ENCODE measurements at places on chromosomes 4 and X. TPM values are rescaled to one million over a fixed set of nuclear protein-coding genes. Genes with fewer than 3 reads are reported as not detected.

GSX2 gene
- not detected for polyA plus RNA-seq

PCDH10 gene
- not detected for polyA plus RNA-seq

MAML3 gene
- 0.57 TPM for polyA plus RNA-seq

ACE2 gene
- 0.12 TPM for polyA plus RNA-seq

GABRE gene
- 9.1 TPM for polyA plus RNA-seq

PCSK1N gene
- polyA plus RNA-seq: 3.3 TPM

GAGE12H gene
- polyA plus RNA-seq: not detected

STARD8 gene
- polyA plus RNA-seq: 0.19 TPM

VSIG4 gene
- not detected for polyA plus RNA-seq

DMRTC1 gene
- polyA plus RNA-seq: not detected

TLR1 gene
- 0.40 TPM for polyA plus RNA-seq

ESX1 gene
- not detected for polyA plus RNA-seq

MEPE gene
- not detected for polyA plus RNA-seq

AVPR2 gene
- not detected for polyA plus RNA-seq

JAKMIP1 gene
- polyA plus RNA-seq: not detected

EMCN gene
- not detected for polyA plus RNA-seq

SPATA4 gene
- polyA plus RNA-seq: 0.06 TPM

ARHGAP36 gene
- polyA plus RNA-seq: not detected

PRKX gene
- 22.0 TPM for polyA plus RNA-seq

HELT gene
- polyA plus RNA-seq: not detected

PAGE4 gene
- polyA plus RNA-seq: not detected

PDCL2 gene
- not detected for polyA plus RNA-seq

GASK1B gene
- 8.1 TPM for polyA plus RNA-seq

ATOH1 gene
- not detected for polyA plus RNA-seq

SRPX2 gene
- 6.3 TPM for polyA plus RNA-seq

PPP1R2C gene
- polyA plus RNA-seq: not detected

H2BW2 gene
- polyA plus RNA-seq: not detected

NHSL2 gene
- polyA plus RNA-seq: 0.06 TPM

CCDC149 gene
- polyA plus RNA-seq: 2.2 TPM

BANK1 gene
- 0.07 TPM for polyA plus RNA-seq

SPANXA1 gene
- polyA plus RNA-seq: not detected

DHRSX gene
- polyA plus RNA-seq: 11.8 TPM

EGFL6 gene
- 0.11 TPM for polyA plus RNA-seq

PCDH19 gene
- polyA plus RNA-seq: 0.02 TPM

SLC49A3 gene
- not detected for polyA plus RNA-seq

BTC gene
- polyA plus RNA-seq: 0.42 TPM

AFM gene
- polyA plus RNA-seq: not detected

SLIT2 gene
- polyA plus RNA-seq: 1.9 TPM

PDE6B gene
- polyA plus RNA-seq: not detected

NOCT gene
- 7.4 TPM for polyA plus RNA-seq

SPANXN3 gene
- not detected for polyA plus RNA-seq

TLR6 gene
- 0.53 TPM for polyA plus RNA-seq
